ENCODE measurements at places on chromosomes 12 and 14. TPM values are rescaled to one million over a fixed set of nuclear protein-coding genes. Genes with fewer than 3 reads are reported as not detected.

The IL31 gene
- total RNA-seq = not detected

The ADSS1 gene
- total RNA-seq = 2.5 TPM

The TRIAP1 gene
- total RNA-seq = 19.2 TPM

The SHMT2 gene
- 225 TPM for total RNA-seq

The OR4K17 gene
- not detected for total RNA-seq

The GNS gene
- total RNA-seq = 80.7 TPM

The CLEC9A gene
- not detected for total RNA-seq

GRCh38 chr12:80643961-80644360, 63.5 kb upstream of the MYF6 start:
- no peak for DNase-seq

DNA sequence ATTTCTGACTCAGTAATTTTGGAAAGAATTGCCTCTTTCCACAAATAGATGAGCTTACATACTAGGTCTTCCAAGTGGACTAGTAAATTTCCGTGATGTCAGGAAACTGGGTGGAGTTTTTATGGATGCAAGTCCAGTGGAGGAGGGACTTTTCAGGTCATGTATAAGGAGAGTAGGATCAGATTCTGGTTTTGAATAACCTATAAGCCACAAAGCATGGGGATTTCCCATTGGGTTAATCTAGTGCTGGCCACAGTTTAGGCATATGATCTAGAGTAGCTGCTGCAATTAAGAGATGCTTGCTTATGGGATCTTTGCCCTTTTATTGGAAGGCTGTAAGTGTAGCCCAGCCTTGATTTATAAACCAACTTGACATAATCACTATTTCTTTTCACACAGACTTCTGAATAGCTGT, 33.8 kb downstream of the STK38L start:
- peak; percentile 97 for DNase-seq

GRCh38 chr12:124464062-124464461, 103.3 kb downstream of the NCOR2 start:
- DNase-seq = peak; percentile 23

DNA sequence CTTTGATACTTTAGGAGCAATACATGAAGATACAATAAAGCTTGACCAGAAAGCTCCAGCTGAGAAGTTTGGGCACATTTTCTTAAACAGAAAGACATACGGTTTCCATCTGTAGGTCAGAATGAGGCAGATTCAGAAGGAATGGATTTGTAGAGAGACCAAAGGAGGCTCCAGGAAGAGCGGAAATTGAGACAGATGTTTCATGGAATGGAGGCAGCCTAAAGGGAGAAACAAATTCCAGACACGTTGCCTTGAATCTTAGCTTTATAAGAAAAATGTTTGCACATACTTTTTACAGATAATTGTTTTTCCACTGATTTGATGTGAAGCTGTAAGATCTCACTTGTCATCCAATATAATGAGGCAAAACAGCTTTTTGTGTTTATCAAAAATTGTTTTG, 24.8 kb downstream of the EPYC start:
- peak; percentile 49 for DNase-seq

- no peak for DNase-seq
Observed at GRCh38 chr14:71905031-71905430, 27.2 kb upstream of the RGS6 start.

DNA sequence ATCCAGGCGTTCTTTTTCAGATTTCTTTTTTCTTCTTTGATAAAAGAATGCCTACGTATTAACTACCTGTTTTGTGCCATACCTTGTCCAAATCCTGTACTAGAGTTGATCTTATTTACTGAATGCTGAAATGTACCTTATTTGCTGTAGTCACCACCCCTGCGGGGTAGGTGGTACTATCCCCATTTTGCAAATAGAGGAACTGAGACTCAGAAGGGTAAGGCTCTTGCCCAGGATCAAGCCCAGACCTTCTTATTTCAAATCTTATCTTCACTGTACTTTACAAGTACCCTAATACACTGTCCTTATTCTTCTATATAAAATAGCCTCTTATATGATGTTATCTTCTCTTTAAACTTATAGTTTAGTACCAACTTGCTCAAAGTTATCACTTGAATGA, 206.5 kb downstream of the SLC41A2 start:
- no peak for DNase-seq

GRCh38 chr14:101353422-101353821, 207.9 kb upstream of the DIO3 start:
- no peak for DNase-seq

- DNase-seq = no peak
Observed at GRCh38 chr14:55255979-55256378, 15.2 kb upstream of the FBXO34 start.

GRCh38 chr12:116143909-116144308, 133.6 kb downstream of the MED13L start:
- peak; percentile 64 for DNase-seq

DNA sequence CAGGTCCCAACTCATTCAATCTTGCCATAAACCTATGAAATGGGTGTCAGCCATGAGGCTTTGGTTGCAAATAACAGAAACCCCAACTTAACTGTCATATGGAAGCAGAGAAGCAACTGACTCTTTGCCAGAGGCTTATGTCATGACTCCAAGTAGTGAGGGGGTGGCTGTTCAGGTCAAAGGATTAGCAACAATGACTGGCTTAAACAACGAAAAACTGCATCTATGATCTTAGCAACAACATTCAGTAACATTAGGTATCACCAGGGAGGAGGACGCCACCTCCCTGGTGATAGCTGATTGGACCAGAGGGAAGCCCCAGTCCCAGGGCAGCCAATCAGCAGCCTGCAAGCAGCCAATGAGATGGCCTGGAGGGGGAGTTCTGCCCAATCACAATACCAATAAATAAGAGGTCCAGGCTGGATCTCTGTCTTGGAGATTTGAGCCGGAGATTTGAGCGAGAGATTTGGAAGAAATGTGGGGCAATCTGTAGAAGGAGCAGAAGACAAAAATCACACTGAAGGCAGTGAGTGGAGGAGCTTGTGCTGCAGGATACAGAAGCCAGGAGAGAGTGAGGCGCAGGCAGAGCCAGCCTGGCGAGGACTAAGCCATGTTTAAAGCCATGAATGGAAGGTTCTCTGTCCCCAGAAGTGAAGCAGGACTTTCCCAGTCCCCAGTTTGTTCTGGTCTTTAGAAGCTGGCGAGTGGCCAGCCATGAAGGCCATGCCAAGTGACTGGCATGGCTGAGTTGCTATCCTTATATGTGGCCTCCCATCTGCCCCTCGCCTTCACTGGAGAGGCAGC, 93.3 kb downstream of the CALM1 start:
- DNase-seq = peak; percentile 18

- peak; percentile 36 for DNase-seq
Observed at GRCh38 chr12:92905811-92906554, 23.1 kb downstream of the EEA1 start.

DNA sequence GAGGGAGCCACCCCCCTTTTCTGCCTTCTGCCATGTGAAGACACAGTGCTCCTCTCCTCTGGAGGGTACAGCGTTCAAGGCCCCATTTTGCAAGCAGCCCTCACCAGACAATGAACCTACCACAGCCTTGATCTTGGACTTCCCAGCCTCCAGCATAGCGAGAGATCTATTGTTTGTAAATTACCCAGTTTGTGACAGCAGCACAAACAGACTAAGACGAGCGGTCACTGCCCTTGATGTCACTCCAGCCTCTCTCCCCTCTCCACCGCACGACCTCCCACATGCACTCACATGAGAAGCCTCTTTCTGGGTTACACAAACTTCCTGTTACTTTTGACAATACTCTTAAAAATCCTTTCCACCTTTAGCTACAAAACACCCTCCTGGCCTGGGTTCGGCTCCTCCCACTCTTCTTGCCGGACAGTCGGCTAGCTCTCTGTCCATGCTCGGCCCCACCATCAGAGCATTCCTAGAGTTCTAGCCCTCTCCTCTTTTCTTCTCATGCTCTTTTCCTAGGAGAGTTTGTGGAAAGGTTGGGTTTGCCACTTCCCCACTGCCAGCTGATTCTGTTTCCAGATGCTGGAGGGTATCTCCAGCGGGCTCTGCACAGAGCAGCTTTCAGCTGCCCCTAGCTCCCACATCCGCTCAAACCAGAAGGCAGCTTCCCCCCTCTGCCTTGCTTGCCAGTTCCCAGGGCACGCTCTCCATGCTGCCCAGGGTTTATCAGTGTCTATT, 124.3 kb downstream of the FOXN3 start:
- DNase-seq = no peak

GRCh38 chr12:130825771-130826150, 13.3 kb downstream of the STX2 start:
- no peak for DNase-seq

DNA sequence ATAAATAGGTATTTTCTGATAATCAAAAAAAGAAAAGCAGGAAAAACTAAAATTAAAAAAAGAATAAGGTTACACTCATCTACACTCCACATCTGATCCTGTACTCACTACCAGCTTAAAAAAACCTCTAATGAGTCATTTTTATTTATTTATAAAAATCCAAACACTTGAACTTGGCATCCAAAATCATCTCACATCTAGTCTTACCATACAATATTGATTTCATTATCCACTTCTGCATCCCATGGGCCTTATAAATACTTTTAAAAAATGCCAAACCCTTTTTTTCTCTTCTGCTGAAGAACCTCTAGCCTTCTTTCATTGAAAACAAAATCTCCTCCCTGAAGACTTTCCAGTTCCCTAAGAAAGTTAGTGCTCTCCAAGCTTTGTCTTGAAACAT, 109.7 kb downstream of the TMTC3 start:
- DNase-seq = peak; percentile 12

- DNase-seq = peak; percentile 19
Observed at GRCh38 chr12:101038289-101038871, 171.7 kb downstream of the SLC5A8 start.

DNA sequence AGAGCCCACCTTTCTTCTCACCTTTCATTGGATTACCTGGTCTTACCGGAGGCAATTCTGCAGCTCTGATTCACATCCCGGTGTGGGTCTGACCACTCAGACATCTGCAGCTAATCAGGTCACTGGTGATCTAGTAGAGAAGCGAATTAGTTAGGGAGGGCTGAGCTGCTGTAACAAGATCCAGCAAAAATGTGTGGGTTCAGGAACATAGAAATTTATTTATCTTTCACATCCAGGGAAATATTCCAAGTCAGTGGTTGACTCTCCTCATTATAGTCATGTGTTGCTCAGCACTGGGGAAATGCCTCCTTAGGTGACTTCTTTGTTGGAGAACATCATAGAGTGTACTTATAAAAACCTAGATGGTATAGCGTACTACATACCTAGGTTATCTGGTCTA, 218.7 kb upstream of the PELI2 start:
- peak; percentile 68 for DNase-seq

DNA sequence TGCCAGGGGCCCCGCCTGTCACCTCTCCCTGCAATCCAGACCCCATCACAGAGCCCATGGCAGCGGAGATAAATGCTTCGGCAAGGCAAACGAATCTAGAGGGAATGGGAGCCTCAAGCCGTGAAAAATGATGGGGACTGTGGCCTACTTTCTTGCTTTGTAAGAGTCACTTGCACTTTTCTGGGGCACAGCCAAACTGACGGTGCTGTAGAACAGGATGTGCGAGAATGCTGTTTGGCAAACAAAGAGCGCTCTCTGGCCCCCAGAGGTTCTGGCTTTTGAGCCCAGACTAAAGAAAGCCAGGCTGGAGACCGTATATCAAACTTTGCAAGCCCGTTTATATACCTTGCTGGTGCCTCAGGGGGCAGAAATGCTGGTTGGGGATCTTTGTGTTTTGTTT, 108.7 kb downstream of the CACNA1C start:
- no peak for DNase-seq

GRCh38 chr12:132530447-132530846, 40.5 kb downstream of the FBRSL1 start:
- DNase-seq = no peak

GRCh38 chr12:29778531-29778930, 5.2 kb downstream of the TMTC1 start:
- no peak for DNase-seq

All from IMR-90 (cell line).